ENCODE measurements at places on chromosomes 12 and 14.

GRCh38 chr14:81859046-81859445 lies 325.4 kb upstream of the SEL1L start:
- ATAC-seq, result no peak

- ATAC-seq, result no peak
These were observed 97.2 kb upstream of the PSMC1 start for GRCh38 chr14:90159146-90159545.

- ATAC-seq, result peak; percentile 15
These were observed 61.7 kb upstream of the DDX11 start for GRCh38 chr12:31011746-31012566.

- ATAC-seq, result no peak
These were observed 4.3 kb downstream of the PAPLN start for GRCh38 chr14:73241481-73242165.

DNA sequence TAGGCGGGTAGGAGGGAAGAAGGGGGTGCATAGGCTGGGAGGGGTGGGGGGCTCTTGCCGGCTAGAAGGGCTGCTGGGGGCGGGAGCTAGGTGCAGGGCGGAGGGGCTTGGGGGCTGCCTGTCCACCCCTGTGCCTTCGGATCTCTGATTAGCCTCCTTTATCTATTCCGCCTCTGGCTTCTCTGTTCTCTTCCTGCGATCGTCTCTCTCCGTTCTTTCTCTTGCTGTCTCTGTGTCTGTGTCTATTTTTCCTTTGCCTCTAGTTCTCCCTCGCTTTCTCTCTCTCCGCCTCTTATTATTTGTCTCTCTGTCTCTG lies 166.7 kb upstream of the LHX5 start:
- ATAC-seq, result no peak

DNA sequence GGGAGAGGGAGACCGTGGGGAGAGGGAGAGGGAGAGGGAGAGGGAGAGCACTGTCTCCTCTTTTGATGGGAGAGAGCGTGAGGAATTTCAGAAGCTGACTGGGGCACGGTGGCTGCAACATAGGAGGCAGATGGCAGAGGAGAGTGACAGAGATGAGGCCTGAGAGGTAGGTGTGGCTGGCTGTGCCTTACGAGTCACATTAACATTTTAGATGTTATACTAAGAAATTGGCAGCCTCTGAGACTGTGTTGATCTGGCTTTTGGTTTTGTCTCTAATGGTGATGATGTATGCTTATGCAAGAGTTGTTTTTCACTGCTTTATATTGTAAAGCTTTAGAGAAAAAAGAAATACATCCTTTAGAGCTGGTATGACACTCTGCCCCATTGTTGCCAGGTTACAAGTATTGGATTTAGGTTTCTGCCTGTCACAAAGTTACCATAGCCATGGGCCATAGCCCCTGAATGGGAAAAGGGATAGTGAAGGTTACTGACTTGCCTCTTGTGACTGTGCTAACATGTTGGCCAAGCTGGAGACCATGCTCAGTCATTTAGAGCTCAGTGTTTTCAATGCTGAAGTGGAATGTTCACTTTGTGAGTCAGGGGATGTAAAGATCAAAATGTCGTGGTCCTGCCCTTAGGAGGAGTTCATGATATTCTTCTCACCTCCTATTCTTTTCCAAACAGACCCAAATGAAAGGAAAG lies 186.2 kb downstream of the SYNE2 start:
- no peak for ATAC-seq

DNA sequence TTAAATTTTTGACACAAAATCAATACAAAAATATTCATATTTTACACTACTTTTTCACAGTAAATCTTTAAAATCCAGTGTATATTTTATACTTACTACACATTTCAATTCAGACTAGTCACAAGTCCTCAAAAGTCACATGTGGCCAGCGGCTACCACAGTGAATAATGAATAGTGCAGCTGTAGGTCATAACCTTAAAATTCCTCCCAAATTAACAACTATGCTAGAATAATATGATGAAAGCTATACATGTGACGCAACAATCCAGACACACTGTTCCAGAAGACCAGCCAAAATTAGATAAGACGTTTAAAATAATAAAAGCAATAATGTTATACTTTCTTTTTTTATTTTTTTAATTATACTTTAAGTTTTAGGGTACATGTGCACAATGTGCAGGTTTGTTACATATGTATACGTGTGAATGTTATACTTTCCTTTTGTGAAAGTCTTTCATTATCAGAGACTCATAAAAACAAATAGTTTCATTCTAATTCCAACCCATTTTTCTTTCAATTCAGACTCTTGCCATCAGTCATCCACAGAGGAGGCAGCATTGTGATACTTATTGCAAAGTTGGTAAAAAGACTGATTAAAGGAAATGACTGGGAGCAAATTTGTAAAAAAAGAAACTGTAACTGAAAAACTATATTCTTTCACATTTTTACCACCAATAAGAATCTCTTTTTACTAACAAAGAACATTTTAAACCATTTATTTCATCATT lies 67.0 kb downstream of the C2CD5 start:
- ATAC-seq, result no peak

DNA sequence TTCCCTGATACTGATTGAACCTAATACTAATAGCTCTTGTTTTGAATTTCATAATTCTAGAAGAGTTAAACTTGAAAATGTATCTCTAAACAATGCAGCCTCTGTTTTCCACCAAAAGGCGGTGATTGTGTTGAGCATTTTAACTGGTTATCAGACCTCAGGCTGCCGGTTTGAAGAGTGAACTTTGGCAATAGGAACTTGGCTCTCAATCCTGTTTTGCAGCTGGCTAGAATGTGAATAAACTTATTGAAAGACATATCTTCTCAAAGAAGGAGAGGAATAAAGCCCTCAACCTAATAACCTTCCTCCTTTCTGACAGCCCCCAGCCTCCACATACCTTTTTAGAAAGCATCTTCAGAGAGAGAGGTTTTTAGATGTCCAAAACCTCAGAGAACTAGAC lies 105.4 kb downstream of the SRGAP1 start:
- ATAC-seq, result no peak

GRCh38 chr12:99253068-99253467 lies 394.5 kb upstream of the GARIN6 start:
- no peak for ATAC-seq

- no peak for ATAC-seq
These were observed 372.8 kb downstream of the TMEM132D start for GRCh38 chr12:129530984-129531383.

DNA sequence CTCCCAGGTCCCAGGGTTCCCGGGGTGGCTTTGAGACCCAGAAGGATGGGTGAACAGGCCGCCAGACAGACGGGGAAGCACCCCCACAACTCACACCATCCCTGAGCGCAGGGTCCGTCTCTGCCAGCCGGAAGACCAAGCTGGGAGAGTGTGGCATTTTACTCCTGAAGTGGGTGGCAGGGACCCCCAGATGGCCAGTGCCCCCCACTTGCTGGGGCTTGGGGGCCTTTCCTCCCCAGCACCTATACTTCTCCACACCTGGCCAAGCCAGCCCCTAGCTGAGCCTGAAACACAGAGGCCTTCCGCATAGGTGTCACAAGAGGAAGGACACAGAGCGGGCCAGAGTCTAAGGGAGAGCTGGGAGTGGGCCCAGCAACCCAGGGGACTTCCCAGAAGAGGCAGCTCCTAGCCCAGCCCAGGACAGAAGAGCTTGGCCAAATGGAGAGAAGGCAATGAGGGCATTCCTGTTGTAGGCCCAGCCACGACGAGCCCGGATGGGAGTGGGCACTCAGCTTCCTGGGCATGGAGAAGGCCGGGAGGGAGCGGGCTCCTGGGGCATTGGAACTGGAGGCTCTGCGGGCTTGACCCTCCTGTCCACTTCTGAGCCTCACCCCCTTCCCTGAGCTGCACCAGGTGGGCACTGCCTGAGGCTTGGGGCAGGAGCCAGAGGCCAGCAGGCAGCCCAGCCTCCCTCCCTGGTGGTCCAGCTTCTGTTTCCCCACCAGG lies 3.3 kb downstream of the AHNAK2 start:
- no peak for ATAC-seq

GRCh38 chr12:21429994-21430393 lies 7.5 kb upstream of the PYROXD1 start:
- no peak for ATAC-seq

GRCh38 chr14:104981699-104982541 lies 3.7 kb upstream of the CLBA1 start:
- no peak for ATAC-seq

GRCh38 chr14:75724414-75725204 lies 63.6 kb downstream of the TTLL5 start:
- no peak for ATAC-seq

GRCh38 chr12:131894981-131895639 lies 688 bp downstream of the ULK1 start:
- no peak for ATAC-seq

- peak; percentile 93 for ATAC-seq
These were observed 9.7 kb downstream of the MPHOSPH9 start for GRCh38 chr12:123223241-123223668.

DNA sequence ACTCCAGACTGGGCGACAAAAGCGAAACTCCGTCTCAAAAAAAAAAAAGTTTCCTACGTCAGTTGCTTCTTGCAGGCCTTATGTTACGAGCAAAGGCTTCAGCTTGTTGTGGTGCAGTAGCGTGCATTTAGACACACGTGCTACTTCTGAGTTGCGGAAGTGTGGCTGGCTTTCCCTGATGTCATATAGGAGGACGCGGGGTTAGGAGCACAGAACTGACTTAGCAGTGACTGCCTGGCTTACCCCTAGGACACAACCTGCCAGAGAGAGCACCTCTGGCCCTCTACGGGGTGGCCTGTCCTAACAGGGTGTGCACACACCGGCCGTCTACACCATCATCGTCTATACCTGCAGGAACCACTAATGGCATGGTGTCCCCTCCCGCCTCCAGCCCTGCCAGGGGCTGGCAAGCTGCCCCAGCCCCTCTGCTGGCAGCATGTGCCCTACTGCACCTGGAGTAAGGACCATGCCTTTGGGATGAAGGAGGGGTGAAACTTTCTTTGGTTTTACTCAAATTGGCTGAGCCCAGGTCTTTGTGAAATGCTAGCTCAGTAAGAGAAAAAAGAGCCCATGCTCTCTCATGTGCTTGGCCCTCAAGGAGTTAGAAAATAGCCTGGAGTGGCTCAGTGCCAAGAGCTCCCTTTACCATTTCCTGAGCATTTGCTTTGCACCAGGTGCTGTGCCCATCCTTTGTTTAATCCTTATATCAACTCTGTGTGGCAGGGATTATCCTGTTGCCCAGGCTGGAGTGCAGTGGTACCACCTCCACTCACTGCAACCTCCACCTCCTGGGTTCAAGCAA lies 1.7 kb upstream of the GPR68 start:
- ATAC-seq, result no peak

GRCh38 chr14:92105073-92105892 lies 1.1 kb downstream of the ATXN3 start:
- ATAC-seq, result no peak

DNA sequence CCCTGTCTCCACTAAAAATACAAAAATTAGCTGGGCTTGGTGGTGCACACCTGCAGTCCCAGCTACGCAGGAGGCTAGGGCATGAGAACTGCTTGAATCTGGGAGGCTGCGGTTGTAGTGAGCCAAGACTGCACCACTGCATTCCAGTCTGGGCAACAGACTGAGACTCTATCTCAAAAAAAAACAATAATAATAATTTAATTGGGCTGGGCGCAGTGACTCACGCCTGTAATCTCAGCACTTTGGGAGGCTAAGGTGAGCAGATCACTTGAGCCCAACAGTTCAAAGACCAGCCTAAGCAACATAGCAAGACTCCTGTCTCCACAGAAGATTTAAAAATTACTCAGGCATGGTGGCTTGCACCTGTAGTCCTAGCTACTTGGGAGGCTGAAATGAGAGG lies 26.7 kb downstream of the CBX5 start:
- no peak for ATAC-seq

GRCh38 chr12:124778411-124778810 lies 85.3 kb downstream of the SCARB1 start:
- ATAC-seq, result no peak

GRCh38 chr12:100927826-100928225 lies 133.2 kb downstream of the ANO4 start:
- ATAC-seq, result no peak

DNA sequence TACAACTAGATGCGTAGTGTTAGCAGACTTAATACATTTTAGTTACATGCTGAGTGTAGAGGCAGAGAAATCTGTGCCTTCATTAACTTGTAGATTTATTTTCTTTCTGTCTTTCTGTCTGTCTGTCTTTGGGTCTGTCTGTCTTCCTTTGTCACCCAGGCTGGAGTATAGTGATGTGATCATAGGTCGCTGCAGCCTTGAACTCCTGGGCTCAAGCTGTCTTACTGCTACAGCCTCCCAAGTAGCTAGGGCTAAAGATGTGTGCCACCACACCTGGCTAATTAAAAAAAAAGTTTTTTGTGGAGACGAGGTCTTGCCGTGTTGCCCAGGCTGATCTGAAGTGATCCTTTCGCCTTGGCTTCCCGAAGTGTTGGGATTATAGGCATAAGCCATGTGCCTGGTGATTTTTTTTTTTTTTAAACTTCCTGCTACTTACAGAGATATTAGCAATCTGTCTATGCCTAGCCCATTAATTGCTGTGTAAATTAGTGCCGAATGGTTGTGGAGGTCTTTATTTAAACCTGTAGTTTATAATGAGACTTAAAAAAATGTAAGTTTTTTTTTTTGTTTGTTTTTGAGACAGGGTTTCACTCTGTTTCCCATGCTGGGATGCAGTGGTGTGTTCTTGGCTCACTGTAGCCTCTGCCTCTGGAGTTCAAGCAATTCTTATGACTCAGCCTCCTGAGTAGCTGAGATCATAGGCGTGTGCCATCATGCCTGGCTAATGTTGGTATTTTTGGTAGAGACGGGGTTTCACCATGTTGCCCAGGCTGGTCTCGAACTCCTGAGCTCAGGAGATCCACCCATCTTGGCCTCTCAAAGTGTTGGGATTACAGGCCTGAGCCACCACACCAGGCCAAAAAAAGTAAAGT lies 22.8 kb downstream of the ERC1 start:
- no peak for ATAC-seq

DNA sequence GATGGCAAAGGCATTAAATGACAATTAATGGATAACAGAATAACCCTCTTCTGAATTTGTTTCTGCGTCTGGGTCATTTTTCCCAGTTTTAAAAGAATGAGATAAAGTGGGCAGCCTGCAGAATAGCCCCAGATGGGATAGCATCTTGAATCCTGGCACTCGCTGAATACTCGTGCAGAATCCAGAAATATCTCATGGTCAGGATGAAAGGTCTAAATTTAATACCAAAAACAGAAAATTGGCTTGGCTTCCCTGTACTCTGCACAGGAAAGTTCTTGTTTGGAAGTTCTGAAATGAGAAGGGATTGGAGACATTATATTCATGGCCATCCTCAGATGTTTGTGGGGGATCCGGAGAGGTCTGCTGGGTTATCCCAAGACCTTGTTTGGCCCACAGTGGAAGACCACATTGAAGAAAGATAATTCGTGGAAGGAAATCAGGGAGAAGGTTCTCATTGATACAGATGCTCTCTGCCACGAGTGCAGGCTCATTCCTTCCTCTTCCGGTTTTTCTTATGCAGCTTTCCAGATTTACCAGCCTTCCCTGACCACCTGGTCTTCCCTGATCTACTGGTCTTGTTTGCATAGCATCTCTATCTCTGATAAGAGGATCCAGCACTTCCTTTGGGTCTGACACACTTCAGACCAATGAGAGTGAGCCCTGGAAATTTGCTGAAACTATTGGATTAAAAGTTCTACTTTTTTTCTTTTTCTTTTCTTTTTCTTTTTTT lies 6.0 kb upstream of the IFT81 start:
- ATAC-seq, result no peak

GRCh38 chr14:22508150-22508457 lies 80.9 kb downstream of the DAD1 start:
- ATAC-seq, result peak; percentile 56

- ATAC-seq, result no peak
These were observed 4.4 kb downstream of the WNT5B start for GRCh38 chr12:1633459-1633858.

- no peak for ATAC-seq
These were observed 41.2 kb downstream of the RAB21 start for GRCh38 chr12:71795901-71796300.

- ATAC-seq, result no peak
These were observed 223.3 kb upstream of the SFSWAP start for GRCh38 chr12:131487388-131488124.

Measured in stimulated activated memory B cell treated with anti-CD40 and anti-IgM and Interleukin-4, amounts not matched to agents 10 μg/mL and 1 μg/mL and 100 μg/mL, for 72 hours (primary cell).